ENCODE measurements at places on chromosomes 6 and 20.

DNA sequence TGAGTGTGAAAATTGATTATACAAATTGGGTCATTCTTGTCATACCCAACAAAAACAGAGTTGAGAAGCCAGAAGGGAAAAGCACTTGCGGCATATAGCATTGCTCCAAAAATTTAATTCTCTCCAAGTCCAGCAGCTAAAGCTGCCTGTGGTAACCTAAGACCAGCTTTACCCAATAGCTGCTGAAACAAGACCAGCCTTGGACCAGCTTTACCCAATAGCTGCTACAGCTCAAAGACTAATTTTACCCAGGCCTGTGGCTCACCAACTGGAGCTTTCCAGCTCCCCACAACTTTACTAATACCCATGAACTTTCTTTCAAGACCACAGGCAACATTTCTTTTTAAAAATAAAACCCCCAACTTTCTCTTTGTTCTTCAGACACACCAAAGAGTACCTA is 32.8 kb upstream of the ZNF133 start:
- DNase-seq: no peak

- DNase-seq: no peak
Observed at GRCh38 chr6:13528232-13528631, 40.8 kb upstream of the GFOD1 start.

GRCh38 chr20:542777-543368 is 717 bp downstream of the CSNK2A1 start:
- no peak for DNase-seq

- DNase-seq: no peak
Observed at GRCh38 chr20:20641783-20642182, 70.7 kb downstream of the RALGAPA2 start.

GRCh38 chr6:98454809-98455322 is 379.5 kb upstream of the POU3F2 start:
- DNase-seq: no peak

GRCh38 chr6:74720923-74721322 is 484.9 kb downstream of the COL12A1 start:
- no peak for DNase-seq

GRCh38 chr6:111358454-111358853 is 124.6 kb downstream of the REV3L start:
- DNase-seq: no peak

- DNase-seq: no peak
Observed at GRCh38 chr20:16701296-16701695, 28.5 kb upstream of the SNRPB2 start.

DNA sequence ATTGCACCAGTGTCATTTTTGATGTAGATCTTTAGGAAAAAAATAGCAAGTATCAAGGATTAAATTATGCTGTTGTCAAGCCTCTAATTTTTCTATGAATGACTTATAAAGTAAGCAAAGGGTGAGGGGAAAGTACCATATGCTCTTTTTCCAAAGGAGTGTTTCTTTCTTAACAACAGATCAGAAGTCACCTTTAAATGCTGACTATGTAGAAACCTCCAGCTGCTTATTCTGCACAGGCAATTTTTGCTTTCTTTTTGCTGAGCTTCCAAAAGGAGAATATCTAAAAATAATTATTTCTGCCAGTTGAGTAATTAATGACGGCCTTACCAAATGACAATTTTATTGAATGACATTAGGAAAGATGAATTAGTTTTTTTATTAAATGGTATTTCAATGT is 390.6 kb upstream of the MANEA start:
- no peak for DNase-seq

- DNase-seq: no peak
Observed at GRCh38 chr6:26057899-26058298, 29.3 kb upstream of the HFE start.

GRCh38 chr6:155064303-155064702 is 69.2 kb downstream of the TIAM2 start:
- DNase-seq: no peak

- no peak for DNase-seq
Observed at GRCh38 chr6:134093007-134093573, 40.7 kb upstream of the SLC2A12 start.

DNA sequence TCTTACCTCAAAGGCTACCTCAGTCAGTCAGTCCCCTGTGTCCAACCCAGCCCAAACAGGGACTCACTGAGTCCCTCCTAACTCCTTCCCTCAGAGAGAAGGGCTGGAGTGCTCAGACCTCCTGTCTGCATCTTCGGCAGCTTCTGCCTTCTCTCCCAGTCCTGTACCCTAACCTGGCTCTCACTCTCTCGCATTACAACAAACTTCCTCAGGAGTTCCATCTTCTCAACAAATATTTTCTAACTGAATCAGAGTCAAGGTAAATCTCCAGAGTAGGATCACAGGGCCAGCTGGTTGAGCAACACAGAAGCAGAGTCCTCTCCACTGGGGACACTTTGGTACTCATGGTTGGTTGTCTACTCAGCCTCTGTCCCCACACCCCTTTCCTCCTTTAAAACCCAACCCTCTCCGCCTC is 92.3 kb downstream of the MRPL14 start:
- no peak for DNase-seq

GRCh38 chr20:18805881-18806280 is 7.7 kb upstream of the SCP2D1 start:
- DNase-seq: no peak

GRCh38 chr20:51577432-51578144 is 35.1 kb upstream of the NFATC2 start:
- DNase-seq: no peak

GRCh38 chr20:34475979-34476736 is 40.1 kb upstream of the DYNLRB1 start:
- DNase-seq: peak; percentile 4

- DNase-seq: no peak
Observed at GRCh38 chr20:40741507-40742106, 52.6 kb upstream of the MAFB start.

GRCh38 chr6:15948930-15949900 is 179.7 kb upstream of the MYLIP start:
- DNase-seq: no peak

GRCh38 chr20:53224851-53225250 is 252.7 kb downstream of the TSHZ2 start:
- DNase-seq: no peak

GRCh38 chr20:12023194-12023795 is 105.6 kb downstream of the BTBD3 start:
- DNase-seq: no peak

DNA sequence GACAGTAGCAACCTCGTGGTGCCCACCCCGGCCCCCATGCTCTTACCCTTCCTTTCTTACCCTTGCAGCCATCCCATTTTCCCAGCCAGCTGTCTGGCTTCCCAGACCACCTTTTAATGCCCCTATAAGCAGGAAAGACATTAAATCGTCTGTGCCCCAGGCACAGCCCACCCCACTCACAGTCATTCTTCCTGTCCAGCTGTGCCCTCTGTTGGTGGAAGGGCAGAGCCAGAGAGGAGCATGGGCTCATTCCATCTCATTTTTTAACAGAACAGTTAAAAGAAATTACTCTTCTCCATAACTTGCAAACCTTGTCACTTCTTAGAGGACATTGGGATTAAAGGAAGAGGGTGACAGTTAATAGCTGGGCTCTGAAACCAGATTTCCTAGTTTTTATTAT is 240.5 kb downstream of the NRN1 start:
- no peak for DNase-seq

- no peak for DNase-seq
Observed at GRCh38 chr20:1280195-1281102, 14.4 kb downstream of the SNPH start.

GRCh38 chr6:131949620-131949908 is 1.6 kb downstream of the CCN2 start:
- no peak for DNase-seq

DNA sequence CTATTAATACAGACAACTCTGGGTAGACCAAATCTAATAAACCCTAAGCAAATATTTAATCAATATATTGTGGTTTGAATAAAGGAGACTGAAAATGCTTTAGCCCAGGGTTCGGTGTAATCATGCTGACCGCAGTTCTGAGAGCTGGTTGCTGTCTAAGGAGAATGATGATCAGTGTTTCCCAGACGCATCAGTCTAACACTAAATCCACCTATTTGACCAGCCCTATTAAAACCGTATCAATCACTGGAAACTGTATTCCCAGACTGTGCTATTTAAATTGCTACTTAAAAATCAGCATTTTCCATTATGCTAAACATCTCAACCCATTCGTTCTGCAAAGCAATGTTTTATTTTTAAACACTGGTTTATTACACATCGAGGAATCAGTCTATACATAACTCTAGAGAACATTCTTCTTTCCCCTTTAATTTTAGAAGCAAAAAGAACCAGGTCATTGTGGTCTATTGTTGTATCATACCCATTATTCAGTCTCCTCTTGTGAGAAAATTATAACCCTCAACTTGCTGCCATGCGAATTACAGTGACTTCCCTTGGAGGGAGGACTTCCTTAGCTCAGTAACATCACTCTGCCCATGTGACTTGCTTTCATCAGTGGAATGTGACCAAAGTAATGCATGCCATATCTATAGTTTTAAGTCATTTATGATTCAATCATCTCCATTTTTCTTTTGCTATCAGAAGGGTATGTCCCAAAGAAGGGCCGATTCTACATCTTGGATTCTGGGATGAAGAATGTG is 515.2 kb upstream of the JAG1 start:
- DNase-seq: no peak

DNA sequence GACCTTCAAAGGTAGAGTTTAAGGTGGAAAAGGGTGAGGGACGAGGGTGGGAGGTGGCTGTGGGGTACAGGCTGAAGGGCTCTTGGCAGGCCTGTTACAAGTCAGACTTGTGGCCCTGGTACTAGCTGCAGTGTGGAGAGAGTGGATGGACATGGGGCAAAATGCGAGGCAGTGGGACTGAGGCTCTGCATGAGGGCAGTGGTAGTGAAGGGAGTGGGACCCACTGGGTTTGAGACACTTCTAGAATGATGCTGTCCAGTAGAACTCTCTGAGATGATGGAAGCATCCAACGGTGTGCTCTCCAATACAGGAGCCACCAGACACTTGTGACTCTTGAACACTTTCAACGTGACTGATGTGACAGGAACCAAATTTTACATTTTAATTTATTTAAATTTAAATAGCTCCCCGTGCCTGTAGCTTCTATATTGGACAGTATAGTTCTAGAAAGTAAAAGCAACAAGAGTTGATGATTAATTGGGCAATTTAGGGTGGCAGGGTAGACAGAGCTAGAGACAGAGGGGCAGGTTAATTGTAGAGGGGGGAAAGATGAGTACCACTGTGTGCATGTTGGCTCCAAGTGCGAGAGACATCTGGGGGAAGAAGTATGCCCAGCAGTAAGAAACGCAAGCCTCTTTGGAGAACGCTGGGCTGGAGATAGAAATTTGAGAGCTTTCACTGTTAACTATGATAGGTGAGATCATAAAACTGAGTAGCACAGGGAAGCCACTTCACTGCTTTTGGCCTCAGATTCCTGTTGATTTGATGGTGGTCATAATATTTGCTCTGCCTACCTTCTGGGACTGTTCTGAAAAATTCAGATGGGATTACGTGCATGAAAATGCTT is 77.5 kb downstream of the TXNDC5 start:
- no peak for DNase-seq

- DNase-seq: no peak
Observed at GRCh38 chr20:57655809-57656155, 35.6 kb upstream of the ZBP1 start.
